SHP77 (cell line): ENCODE measurements at places on chromosomes 1 and 21.

DNA sequence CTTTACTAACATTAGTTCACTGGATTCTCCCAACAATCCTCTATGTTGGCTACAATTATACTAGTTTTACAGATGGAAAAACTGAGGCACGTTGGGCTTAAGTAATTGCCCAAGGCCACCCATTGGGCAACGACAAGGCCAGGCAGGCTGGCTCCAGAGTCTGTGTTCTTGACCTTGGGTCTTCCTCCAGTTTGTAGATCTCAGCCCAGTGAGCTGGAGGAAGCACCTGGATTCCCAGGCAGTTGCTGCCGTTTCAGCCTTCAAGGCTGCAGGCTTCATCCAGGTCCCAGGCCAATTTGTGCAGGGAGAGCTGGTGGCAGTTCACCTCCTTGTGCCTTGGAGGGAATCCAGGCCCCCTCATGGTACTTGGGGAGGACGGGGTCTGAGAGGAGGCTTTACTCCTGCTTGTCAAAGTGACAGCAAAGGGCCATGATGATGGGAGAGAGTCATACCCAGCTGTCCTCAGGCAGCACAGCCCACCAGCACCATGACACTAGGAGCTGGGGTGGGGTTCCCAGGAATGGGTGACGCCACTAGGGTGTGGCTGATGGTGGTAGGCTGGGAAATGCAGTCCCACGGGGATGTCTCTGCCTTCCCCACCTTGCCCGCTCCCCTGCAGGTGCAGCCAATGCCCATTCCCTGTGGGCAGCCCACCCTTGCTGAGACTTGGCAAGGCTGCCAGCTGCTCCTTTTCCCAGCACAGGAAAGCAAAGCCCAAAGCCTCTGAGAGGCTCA, 27.1 kb downstream of the PKP1 start:
- DNase-seq = no peak

- DNase-seq = no peak
These were observed 2.0 kb downstream of the EPHB2 start for GRCh38 chr1:22712502-22713271.

DNA sequence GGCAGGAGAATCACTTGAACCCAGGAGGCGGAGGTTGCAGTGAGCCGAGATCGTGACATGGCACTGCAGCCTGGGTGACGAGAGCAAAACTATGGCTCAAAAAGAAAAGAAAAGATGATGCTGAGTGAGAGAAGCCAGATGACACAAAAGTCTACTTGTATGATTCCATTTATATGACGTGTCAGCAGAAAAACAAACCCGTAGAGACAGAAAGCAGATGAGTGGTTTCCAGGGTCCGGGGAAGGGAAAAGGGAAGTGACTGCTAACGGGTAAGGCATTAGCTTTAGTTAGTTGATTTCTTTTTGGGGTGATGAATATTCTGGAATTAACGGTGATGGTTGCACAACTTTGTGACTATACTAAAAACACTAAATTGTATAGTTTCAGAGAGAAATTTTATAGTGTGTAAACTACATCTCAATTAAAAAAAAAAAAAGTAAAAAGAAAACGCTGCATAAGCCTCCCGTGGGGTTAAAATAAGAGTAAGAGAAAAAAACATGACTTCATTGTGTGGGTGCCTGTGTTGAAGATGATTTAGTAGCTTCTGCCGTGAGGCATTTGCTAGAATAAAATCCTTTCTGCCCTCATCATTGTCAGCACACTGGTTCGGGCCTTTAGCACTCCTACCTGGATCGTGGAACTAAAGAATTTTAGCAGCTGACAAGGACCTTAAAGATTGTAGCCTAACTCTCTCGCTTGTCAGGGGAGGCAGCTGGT, 24.7 kb upstream of the ATP5PO start:
- DNase-seq = no peak

DNA sequence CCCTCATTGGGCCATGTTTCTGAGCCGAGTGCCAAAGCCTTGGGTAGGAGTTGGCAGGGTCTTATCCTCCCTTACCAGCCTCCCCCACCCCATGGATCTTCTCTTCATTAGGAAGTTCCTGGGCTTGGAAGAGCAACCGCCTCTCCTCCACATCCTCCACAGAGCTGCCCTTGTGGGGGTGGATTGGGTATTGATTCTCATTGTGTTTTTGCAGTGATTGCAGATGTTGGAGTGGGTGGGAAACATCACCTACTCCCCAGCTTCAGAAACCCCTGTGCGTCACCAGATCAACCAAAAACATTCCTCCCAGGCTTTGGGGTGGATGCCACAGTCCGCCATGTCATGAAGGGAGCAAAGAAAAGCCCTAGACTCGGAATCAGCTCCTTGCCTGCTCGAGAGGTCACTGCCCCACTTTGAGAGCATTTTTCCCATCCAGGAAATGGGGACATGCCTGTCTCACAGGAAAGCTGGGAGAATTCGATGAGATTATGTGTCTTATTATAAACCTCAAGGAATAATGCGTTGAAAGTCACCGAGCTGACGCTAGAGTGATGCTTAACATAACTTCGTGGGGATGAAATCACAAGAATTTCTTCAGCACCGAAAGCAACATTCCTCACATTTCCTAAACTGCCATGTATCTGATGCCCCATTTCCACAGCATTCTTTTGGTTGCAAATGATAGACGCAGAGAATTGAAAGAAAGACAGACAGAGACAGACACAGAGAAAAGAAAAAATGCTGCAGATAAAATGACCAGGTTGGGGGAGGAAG, 44.7 kb upstream of the ZBTB40 start:
- no peak for DNase-seq

GRCh38 chr1:194277927-194278326, 1091.5 kb upstream of the B3GALT2 start:
- no peak for DNase-seq

DNA sequence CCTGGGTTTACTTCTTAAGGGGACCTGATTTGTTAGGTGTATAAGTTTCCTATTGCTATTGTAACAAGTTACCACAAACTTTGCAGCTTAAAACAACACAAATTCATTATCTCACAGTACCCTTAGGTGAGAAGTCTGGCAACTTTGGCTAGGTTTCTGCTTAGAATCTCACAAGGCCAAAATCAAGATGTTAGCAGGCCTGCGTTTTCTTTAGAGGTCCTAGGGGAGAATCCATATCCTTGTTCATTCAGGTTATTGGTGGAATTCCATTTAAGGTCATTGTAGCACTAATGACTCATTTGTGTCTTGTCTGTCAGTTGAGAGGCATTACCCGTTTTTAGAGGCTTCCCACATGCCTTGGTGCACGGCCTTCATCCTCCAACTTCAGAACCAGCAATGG, 8.2 kb upstream of the SH2D1B start:
- no peak for DNase-seq

DNA sequence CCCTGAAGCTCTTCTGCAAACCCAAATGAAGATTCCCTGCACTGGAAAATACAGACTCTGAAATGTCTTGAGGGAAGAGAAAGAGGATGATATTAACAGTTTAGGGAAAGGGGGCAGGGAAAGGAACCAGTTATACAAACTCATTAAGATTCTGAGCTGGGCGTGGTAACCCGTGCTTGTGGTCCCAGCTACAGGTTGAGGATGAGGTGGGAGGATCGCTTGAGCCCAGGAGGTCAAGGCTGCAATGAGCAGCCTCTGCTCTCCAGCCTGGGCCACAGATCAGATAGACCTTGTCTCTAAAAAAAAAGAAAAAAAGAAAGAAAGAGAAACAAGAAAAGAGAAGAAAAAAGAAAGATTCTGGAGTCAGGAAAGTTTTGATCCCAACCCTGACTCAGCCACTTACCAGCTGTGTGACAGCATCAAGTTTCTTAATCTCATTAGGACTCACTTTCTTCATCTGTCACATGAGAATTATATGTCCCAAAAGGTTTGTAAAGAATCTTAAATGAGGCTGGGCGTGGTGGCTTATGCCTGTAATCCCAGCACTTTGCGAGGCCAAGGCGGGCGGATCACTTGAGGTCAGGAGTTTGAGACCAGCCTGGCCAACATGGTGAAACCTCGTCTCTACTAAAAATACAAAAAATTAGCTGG, 53.9 kb downstream of the OPTC start:
- no peak for DNase-seq

DNA sequence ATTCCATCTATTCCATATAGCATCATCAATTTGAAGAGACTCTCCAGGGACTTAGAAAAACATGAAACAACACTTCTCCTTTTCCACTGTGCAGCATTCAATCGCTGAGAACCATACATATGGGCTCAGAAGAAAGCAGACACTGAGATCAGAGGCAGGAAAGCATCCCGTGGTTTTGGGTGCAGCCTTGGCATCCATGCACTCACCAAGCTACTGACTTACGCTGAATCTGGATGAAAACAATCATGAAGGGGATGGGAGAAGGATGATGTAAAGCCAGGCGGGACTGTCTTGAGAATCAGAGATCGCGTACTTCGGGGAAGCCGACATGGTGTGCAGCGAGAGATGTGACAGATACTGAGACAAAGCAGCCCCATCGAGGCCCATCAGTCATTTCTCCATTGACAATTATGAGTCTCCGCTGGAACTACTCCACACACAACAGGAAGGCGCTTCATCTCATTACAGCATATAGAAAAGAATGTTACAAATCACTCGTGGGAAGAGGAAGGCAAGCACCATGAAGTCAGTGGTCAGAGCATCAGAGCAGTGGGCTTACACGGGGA, 2.3 kb upstream of the TIAM1 start:
- no peak for DNase-seq

DNA sequence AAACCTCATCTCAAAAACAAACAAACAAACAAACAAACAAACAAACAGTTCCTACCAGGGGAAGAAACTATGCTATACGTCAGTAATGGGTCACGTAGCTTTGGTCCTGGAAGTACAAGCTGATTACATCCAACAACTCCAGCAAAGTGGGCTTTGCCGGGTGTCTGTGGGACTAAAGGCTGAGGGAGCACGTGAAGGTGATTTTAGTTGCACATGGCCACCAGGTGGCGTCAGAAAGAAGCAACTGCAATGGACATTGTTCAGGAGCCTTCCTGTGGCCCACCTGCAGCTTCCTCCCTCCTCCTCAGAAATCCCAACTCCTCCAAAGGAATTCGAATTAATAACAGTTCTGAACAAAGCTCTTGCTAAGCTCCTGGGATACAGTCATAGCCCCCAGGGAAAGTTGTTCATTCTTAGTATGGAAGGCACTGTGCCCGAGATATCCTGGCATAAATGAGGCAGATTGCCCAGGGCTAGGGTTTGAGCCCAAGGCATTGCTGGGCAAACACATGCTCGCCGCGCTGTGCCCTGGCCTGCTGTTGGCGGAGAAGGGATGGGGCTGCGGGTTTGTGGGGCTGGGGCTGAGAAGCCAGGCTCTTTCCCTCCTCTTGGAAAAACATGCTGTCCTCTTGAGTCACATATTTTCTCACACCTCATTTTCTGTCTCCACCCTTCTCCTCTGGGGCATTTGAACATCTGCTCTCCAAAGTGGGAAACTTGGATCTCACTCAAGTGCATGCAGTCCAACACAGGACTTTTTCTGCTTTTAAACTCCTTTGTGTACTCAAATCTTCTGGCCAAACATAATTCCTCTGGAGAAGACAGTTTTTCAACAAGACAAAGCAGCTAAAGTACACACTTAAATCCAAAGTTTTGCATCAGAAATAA, 28.6 kb downstream of the AKNAD1 start:
- peak; percentile 73 for DNase-seq

- no peak for DNase-seq
These were observed 7.6 kb downstream of the TAGLN2 start for GRCh38 chr1:159917533-159918351.

DNA sequence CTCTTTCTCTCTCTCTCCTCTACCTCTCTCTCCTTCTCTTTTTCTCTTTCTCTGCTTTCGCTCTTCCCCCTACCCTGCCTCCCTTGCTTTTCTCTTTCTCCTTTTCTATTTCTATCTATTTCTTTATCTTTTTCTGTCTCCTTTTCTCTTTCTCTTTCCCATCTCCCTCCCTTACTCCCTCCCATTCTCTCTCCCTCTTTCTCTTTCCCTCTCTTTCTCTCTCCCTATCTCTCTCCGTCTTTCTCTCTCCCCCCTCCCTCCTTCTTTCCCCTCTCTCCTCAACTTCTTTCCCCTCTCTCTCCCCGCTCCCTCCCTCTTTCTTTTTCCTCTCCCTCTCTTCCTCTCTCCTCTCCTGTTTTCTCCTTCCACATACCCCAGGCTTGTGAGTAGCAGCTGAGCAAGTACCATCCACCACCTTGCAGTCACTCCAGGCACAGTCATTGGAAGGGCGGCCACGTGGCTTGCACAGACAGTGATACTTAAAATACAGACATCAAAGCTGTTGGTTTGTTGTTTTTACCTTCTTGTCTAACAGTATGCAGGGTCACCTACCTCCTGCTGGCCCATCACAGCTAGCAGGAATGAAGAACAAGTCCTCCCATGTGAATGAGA, 209.1 kb upstream of the COA6 start:
- DNase-seq = no peak

DNA sequence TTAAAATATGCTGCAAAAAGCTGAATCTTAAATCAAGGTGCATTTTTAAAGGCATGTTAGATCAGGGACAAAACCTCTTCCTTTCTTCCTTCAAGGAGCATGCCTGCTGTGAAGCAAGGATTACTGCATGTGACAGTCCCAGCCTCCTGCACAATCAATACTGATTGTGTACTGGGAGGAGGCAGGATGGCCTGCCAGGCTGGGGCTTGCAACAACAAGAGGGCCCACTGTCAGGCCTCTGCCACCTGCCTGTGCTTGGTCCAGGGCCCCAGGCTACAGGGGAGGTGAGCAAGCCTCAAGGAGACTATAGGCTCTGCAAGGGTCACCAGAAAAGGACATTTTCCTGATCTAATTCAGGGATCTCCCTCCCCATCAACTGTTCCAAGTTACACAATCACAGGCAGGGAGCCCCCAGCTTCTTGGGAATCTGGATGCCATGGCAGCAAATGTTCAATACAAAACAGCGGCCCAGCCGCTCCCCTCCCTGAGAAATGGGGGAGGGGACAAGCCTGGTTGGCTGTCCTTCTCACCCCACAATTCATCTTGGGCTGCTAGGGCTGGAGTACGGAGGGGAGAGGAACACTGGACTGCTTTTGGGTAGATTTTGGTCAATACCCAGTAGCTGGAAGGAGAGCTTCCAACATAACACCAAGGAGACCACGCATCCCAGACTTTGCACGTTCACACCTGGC, 76.7 kb downstream of the SSBP3 start:
- DNase-seq = no peak

DNA sequence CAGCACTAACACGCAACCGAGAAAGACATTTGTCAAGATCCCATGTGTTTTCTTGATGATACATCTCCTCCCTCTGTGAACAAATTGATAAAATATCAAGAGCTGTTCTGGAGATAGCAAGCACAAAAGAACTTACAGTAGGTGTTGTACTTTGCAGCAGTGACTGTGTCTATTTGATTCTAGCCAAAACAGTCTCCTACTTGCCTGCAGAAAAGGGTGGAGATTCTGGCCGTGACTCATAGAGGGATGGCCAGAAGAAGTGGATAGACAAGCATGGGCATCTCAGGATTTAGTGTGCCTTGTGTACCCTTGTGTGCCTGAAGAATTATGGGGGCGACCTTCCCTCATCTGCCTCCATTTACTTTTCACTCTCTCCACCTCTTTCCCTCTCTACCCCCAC, 458.4 kb upstream of the LRRC7 start:
- DNase-seq = no peak

- no peak for DNase-seq
These were observed 84.7 kb downstream of the PDE9A start for GRCh38 chr21:42737951-42738590.

DNA sequence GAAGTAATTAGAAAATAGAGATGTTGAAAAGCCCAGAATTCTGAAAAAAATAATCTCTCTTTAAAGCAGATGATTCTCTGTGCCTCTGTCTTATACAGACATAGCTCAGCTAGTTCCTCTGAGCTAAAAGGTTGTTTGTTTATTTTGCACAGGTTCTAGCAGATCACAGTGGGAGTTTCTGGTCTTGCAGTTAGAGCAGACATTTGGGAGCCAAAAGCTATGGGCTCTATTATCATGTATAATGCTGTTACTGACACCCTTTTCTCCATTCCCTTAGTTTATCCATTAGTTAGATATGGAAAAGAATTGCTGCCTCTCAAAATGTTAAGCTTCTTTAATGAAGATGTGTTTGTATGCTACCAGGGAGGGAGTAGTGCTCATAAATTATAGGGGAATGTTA, 20.5 kb upstream of the CD55 start:
- DNase-seq = no peak
